ENCODE measurements at places on chromosomes 1 and 21.

DNA sequence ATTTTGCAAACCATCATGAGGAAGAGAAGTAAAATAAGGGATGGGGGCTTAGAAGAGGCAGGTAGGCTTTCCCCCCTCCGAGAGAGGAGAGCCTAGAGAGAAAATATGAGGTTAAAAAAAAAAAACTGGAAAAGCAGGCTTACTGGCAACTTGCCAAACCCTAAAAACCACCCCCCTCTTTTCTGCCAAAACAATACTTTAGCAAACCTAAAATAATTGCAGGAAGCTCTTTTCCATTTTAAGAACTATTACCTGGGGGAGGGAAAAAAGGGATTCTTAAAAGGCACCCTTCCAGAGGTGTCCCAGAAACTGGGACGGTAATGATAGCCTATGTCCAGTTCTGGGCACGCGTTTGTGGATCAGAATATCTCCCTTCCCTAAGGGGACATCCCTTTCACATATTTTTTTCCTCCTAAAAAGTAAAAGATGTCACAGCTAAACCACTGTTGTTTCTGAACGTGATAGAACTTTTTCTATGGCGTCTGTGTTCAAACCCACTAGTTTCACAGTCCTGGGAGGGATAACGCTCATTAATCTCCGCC lies 1.1 kb upstream of the NFIA start:
- no peak for DNase-seq

DNA sequence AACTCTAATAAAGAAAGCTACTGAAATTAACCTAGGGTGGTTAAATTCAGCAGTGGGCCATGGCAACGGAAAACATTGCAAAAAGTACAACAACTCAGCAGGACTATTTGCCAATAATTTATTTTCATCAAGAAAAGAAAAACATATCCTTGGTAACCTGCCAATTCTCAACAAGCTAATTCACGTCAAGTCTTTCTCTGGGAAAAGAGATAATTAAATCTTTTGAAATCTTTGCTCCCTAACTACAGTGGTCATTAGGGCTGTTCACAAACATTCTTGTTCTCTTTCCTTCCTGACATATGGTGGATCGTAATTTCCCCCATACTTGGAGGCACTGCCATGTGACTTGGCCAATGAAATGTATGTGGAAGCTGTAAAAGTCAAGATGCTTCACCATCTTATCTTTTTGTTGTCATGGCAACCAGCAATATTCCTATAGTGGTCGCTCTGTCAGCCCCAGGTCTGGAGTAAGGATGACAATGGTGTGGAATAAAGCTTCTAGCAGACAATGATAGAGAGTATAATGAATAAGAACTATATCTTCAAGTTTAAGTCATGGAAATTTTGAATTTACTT lies 29.6 kb upstream of the ZNF326 start:
- peak; percentile 90 for DNase-seq

- no peak for DNase-seq
Observed at GRCh38 chr1:52503706-52504105, 49.2 kb downstream of the TUT4 start.

GRCh38 chr1:42646056-42646455 lies 12.2 kb upstream of the PPIH start:
- DNase-seq: no peak

GRCh38 chr1:107460035-107460434 lies 319.2 kb downstream of the NTNG1 start:
- DNase-seq: no peak

DNA sequence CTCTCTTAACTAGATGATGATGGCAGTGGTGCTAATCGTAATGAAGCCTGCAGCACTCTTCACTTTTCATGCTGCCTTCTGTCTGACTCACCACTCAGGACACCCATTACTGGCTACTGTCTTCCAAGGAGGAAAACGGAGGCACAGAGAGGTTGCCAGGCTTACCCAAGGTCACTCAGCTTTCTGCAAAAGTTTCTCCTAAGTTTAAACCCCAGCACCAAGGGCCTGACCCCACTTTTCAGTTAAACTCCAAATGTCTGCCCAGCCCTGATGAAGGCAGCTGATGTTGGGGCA lies 78.1 kb upstream of the RUNX3 start:
- DNase-seq: no peak

DNA sequence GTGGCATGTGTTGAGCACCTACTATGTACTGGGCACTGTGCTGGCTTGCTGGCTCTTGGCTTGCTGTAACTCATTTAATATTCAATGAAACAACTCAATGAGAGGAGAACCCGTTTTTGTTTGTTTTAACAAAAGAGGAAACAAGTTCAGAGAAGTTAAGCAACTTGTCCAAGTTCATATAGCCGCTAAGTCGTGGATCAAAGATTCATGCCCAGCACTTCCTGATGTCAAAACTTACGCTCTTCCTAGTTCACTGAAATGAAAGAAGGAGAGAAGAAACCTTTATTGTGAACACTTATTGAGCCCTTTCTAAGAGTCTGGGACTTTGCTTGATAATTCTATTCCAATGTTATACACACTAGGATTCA lies 475.9 kb downstream of the PTPRU start:
- DNase-seq: no peak

GRCh38 chr1:214997685-214998084 lies 84.9 kb upstream of the KCNK2 start:
- no peak for DNase-seq

DNA sequence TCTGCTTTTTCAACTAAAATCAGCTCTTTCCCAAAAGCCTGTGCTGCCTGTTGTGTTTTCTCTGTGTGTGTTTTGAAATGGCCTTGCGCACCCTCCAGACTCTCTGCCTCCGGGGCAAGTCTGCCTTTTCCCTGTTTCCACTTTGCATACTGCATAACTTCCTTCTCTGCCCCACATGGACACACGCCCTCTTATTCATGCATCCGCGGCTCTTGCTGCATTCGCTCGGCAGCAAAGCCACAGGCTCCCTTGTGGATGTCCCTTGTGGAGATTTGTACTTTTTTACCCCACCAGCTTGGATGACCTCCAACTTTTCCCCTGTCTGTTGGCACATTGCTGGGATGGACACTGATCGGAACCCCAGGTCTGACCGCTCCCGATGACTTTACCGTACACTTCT lies 147.6 kb downstream of the ADSS2 start:
- no peak for DNase-seq

DNA sequence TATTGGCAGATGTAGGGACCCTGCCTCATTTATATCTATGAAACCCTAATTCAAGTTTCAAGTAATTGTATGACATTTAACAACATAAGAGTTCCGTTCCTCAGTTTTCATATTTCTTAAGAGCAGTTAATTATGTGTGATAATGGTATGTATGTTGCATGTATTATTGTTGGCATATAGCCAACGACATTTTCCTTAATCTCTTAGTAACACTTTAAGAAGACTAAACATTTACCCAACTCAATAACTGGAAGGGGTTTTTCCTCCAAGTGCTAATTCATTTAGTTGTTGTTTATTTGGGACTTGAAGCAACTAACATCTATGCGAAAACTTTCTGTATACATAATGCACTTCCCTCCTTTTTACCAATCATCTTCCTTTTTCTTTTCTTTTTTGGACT lies 1.5 kb upstream of the RALGPS2 start:
- no peak for DNase-seq

DNA sequence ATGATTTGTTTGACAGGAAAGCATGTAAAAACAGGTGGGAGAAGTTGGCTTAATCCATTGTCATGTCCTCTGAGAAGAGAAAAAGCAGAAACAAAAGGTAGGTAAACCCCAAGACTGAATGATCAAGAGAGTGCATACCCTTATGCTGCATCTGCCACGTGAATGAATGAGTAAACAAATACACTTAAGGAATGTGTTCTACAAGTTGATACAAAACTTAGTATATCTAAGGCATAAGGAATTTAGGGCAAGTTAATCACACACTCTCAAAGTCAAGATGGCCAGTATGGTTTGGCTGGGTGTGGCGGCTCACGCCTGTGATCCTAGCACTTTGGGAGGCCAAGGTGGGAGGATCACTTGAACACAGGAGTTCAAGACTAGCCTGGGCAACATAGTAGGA lies 34.2 kb downstream of the HMCN1 start:
- DNase-seq: no peak

- DNase-seq: no peak
Observed at GRCh38 chr1:21622466-21623315, 46.5 kb downstream of the RAP1GAP start.

DNA sequence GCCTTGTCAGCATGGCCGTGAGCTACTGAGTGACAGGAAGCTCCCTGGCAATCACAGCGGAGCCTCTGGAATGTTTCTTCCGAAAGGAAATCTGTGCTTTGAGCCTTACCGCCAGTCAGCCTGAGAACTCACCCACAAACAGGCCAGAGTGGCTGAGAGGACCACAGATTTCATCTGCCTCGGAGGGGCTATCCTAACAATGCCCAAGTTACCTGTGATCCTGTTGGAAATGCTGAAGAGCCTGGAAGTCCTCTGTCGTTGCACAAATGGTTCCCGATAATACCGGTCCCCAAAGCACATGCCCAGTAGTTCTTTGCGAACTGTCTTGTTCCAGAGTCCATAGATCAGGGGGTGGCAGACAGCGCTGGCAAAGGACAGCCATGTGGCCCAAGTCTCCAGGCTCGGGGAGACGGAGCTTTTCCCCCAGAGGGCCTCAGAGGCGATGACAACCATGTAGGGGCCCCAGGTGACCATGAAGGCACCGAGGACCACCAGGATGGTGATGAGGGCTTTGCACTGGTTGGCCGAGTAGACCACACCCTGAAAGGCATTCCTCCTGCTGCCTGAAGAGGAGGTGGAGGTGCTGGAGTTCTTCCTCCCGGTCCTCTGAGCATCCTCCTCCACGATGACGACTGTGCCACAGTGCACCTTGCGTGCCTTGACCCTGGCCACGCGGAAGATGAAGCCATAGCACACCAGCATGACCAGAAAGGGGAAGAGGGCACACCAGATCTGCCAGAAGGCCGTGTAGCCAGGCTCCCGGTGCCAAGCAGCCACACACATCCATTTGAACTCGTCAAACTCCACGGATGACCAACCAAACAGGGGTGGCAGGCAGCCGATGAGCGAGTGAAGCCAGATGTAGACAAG lies 40.2 kb downstream of the GPR161 start:
- DNase-seq: no peak

- DNase-seq: no peak
Observed at GRCh38 chr1:203656796-203657747, 30.4 kb downstream of the ATP2B4 start.

DNA sequence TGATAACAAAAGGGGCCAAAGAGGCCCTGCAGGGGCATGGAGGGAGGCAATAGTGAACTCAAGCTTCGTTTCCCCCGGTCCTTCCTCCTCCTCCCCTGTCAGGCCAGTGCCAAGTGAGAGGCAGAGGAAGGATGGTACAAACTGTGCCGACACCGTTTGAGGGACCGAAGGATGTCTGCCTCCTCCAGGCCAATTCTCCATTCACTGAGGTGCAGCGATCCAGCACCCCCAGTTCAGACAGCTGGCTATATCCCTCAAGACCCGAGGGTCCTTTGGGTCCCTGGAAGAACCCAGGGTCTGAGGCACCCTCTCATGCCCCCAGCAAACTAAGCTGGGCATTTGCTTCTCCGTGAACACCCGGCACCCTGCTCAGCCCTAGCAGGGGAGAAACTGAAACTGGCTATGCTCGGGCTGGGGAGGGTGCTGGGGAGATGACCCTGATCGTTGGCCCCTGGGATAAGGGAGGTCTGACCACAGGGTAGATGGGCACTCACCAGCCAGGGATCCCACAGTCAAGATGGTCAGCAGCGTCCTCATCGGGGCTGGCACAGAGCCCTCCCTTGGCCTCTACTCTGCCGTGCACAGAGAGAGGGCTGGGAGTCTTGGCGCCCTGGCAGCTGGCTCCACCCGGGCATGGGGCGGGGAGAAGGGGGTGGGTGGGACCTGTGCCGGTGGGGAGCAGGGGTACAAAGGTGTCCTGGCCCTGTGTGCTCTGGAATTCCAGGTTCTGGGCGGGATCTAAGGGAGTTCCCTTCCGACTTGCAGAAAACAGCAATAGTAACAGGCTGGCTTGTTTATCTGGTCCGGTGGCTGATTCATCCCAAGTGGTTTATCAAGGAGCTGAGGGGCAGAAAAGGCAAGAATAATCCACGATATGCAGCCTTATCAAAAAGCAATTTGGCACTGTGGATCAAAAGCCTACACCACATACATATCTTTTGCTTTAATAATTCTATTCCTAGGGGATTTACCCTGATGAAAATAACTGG lies at the start of gene IL22RA1:
IL22RA1 (minus strand) TSS at position 595 of the 989 bp plus-strand sequence; CDS start at position 537, 58 bp downstream.
- no peak for DNase-seq

- no peak for DNase-seq
Observed at GRCh38 chr1:31733389-31734219, 29.8 kb upstream of the COL16A1 start.

DNA sequence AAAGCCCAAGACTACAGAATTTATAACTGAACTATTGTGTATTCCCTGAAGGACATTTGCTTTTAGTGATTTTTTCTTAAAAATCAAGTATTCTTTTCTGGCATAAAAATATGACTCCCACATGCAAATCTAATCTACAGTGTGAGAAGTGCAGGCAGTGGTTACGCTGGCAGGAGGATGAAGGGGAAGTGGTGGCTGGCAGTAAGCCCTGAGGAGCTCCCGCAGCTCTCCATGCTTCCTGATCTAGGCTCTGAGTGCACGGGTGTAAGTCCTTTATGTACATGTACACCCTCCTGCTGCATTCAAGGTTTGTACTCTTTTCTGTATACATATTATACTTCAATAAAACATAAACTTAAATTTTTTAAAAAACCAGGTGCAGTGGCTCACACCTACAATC lies 67.5 kb upstream of the PRDX6 start:
- DNase-seq: no peak

- DNase-seq: no peak
Observed at GRCh38 chr1:52753169-52753568, 26.9 kb downstream of the ZYG11B start.

GRCh38 chr1:93502571-93502970 lies 54.7 kb downstream of the FNBP1L start:
- DNase-seq: no peak

DNA sequence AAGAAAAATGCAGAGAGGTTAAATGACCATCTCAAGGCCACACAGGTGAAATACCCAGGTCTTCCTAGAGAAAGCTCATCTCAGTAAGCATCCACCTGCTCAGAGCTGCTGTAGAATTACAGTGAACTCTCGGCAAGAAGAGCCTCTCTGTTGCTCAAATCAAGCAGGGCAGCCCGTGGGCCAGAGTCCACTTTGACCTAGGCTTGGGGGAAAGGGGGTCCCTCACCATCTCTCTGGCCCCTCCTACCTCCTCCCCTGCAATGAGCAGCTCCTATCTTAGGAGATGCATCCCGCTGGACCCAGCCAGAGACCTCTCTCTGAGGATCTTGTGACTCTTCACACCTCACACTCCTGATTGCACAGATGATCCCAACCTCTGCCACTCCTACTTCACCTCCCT lies 364.7 kb downstream of the PTPRU start:
- DNase-seq: no peak

Data from NCI-H2227 treated with DMSO at 0.1 percent for 48 hours (cell line).